ENCODE measurements at places on chromosomes 11 and 22.

DNA sequence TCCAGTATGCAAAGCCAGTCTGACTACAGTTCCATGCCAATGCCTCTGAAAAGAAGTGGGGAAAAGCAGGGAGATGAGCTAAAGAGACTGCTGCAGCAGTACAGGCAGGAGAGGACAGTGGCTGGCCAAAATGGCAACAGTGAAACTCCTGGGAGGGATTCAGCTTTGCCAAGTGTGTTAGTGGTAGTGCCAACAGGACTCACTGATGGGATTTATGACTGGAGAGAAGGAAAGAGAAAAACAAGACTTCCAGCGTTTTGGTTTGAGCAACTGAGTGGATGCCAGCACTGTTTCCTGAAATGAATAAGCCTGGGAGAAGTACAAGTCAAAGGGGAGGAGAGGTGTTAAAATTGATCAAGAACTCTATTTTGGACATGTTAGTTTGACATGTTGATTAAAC, 80.9 kb downstream of the PLEKHA7 start:
- no peak for DNase-seq

DNA sequence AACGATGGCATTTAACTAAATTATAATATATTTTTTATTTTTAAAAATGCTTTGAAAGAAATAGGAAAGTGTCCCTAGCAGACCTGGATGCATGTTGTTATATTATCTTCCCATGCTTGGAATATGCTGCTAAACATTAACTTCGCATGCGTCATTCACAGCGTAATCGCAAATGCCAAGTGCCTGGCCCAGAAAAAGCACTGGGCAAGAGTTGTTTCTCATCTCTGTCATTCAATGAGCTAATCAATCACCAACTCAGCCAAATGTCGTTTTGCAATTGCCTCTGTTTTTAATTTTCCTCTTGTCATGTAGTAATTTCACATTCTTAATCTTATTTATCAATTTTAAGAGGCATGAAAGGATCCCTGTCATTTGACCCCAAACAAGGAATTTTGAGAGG, 1421.9 kb downstream of the BRD1 start:
- DNase-seq = no peak

- no peak for DNase-seq
These were observed 73.3 kb upstream of the FAR1 start for GRCh38 chr11:13595166-13595565.

DNA sequence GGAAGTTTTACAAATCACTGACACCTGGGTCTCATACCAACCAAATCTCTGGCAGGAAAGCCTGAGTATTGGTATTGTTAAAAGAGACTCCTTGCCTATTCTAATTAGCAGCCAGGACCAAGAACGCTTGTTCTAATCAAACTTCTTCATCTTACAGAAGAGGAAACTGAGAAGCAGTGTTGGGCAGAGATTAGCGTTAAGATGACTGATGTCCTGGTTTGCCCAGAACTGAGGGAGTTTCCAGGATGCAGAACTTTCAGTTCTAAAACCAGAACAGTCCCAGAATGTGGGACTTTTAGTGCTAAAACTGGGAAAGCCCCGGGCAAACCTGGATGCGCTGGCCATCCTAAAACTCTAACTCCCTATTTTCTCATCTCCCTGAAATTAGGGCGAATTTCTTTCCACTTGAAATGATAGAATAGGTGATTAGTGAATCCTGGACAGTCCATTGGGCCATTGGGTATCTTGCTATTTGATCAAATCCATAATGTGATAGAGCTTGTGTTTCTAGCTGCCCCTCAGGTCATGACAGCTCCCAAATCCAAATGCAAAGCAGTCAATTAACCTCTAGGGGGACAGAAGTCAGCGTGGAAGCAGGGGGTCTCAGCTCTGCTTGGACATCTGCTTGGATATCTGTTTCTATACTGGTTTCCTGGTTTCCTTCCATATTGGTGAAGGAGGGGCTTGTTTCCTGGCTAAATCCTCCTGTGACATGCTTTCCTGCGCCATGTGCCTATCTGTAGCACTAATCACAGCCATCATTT, 16.0 kb upstream of the TMPRSS13 start:
- no peak for DNase-seq

GRCh38 chr11:8223513-8223900, 40.2 kb downstream of the LMO1 start:
- DNase-seq = peak; percentile 77

Measured in posterior cingulate gyrus (tissue), 11 donors.